ENCODE measurements at places on chromosomes 3 and 15. TPM values are rescaled to one million over a fixed set of nuclear protein-coding genes. Genes with fewer than 3 reads are reported as not detected.

Gene ATP10A
- 21.9 TPM for total RNA-seq

Gene FBN1
- total RNA-seq = 0.79 TPM

Gene NRROS
- 15.2 TPM for total RNA-seq

Gene PLA2G4E
- total RNA-seq = not detected

Gene TMIE
- total RNA-seq = 1.2 TPM

Gene ADAMTS7
- total RNA-seq = 1.5 TPM

Gene KCNMB3
- total RNA-seq = 0.89 TPM

Gene LRRIQ4
- 0.22 TPM for total RNA-seq

Gene HIGD2B
- total RNA-seq = 0.22 TPM

Gene CPN2
- total RNA-seq = not detected

Gene ZBTB38
- 50.7 TPM for total RNA-seq

Gene PIGX
- 72.7 TPM for total RNA-seq

Gene PLSCR4
- total RNA-seq = not detected

GRCh38 chr15:27017168-27017809, 46.3 kb downstream of the GABRG3 start:
- peak; percentile 47 for DNase-seq

DNA sequence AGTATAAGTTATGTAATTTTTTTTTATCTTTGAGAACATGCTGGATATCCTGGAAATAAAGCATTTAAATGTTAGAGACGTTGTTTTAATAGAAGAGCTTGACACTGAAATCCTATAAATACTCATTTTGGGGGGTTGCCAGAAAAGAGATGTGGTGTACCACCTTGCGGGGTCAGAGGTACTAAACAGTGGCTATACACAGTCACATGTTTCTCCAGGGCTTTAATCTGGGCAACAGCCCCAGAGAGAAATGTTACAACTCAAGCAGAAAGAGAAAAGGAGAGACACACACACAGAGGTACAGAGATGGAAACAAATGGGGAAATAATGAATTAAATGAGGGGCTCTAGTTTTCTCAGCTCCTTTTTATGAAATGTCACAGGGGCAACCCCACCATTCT, 113.8 kb downstream of the SENP2 start:
- no peak for DNase-seq

DNA sequence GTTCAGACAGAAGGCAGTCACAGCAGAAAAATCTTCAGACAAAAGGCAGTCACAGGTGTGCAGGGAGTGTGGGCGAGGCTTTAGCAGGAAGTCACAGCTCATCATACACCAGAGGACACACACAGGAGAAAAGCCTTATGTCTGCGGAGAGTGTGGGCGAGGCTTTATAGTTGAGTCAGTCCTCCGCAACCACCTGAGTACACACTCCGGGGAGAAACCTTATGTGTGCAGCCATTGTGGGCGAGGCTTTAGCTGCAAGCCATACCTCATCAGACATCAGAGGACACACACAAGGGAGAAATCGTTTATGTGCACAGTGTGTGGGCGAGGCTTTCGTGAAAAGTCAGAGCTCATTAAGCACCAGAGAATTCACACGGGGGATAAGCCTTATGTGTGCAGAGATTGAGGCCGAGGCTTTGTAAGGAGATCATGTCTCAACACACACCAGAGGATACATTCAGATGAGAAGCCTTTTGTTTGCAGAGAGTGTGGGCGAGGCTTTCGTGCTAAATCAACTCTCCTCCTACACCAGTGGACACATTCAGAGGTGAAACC, 27.6 kb downstream of the ZNF589 start:
- DNase-seq = peak; percentile 85

DNA sequence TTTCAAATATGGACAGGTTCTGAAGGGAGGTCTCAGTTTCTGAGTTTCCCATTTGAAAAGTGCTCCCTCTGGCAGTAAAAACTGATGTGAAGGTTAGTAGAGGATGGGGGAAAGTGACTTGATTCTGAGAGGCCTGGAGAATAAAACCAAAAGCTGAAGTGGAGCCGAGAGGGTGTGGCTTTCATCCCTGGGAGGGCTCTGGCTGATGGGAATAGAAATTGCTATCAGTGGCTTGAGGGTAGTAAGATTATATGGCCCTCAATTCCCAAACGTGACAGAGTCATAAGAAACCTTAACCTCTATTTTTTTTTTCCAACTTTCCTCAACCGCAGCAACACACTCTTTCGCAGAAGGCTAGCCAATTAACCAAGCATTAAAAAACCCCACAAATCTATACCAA, 185.9 kb downstream of the MEIS2 start:
- no peak for DNase-seq

DNA sequence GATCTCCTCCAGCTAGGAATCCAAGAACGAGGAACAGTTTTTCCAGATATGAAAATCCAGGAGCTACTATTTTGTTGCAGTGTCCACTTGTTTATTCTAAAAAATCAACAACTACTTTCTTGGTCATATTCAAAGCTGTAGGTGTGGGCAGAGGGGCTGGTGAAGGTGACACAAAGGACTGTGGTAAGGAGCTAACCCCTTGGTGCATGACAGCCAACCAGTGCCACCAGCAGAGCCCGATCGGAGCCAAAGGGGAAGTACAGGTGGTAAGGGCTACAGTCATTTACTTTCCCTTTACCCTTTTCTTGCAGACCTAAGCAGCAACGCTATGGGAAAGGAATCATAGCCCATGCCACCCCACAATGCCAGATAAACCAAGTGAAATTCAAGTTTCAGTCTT, 30.7 kb downstream of the PLA1A start:
- DNase-seq = peak; percentile 72

DNA sequence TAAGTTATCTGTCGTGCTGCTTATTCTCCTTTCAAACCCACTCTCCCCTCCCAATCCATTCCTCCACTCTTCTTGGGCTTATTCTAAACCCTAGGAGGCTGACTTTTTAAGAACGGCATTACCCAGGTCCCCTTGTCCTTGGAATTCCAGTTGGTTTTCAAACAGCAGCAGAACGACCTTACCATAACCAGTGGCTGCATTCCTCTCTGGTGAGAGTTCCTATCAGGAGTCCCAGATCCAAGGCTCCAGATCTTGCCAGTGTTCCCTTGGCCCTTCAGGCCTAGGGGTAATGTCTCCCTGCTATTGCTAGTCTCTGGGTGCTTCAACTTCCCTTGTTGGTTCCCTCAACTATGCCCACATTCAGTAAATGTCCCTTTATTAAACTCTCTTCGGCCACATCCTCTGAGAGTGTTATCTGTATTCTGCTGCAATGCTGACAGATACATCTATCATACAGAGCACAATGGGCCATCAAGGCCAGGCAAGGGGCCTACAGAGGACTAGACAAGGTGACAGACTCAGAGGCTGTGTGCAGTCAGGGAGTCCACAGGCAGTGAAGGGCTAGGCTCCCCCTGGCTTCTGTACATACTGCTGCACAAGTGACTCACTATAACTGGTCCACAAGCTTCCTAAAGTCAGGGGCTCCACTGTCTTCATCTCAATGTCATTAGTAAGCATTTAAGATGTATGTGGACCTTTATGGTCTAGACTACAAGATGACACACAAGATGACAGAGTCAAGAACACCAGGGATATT, 10.1 kb downstream of the LYSMD2 start:
- peak; percentile 17 for DNase-seq

DNA sequence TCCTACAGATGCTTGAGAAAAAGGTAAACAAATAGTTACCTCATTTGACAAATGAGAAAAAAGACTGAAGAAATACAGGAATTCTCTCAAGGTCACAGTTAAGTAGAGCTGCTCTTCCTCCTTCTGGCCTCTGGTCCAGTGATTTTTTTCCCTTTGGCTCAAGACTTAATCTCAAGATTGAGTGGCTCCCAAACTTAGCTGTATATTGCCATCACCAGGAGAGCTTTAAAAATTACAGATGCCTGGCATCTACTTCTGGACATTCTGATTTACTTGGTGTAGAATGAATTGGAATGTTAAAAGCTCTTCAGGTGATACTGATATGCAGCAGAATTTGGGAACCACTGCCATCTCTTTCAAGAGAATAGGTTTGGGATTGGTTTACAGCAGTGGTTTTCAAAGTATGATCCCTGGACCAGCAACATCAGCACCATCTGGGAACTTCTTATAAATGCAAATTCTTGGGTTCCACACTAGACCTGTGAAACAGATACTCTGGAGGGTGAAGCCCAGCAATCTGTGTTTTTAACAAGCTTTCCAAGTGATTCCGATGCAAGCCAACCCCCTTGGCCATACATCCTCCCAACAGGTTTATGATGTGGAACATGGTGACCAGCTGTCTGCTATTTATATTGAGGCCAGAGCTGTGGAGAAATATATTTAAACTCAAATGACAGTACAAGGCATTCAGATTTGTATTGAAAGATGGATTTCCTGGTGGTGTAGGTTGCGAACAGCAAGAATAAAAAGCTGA, 333.0 kb upstream of the RARB start:
- no peak for DNase-seq

GRCh38 chr3:111319598-111319997, 222.4 kb upstream of the CD96 start:
- no peak for DNase-seq

DNA sequence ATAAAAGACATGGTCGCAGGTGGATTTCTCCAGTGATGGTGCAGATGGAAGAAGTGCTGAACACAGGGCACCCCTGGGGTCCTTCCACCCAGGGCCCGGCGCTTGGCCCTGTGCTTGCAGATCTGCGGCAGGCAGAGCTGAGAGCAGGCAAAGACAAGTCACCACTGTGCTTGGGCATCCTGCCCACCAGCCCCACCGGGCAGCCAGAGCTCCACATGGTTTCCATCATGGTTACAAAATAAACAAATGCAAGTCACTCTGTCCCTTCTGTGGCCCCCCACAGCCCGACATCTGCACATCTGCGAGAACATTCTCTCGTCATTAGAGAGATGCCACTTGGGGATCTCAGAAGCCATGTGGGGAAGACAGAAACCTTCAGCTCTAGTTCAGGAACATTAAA, 37.6 kb upstream of the SFMBT1 start:
- no peak for DNase-seq

DNA sequence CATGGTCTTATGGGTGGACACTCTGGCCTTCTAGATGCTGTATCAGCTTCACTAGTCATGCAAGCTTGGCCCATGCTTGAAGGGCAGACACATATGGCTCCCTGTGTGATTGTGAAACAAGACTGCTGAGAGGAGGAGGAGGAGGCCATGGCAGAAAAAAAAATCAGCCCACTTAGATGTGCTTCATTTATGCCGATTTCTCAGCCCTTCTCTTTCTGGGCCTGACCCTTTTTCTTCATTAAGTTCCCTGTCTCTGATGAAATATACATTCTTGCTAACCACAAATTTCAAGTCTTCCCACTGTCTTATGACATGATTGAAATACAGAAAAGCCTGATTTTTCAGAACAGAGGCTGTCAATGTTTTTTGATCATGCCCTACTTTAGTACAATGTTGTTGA, 213.0 kb upstream of the FEZF2 start:
- no peak for DNase-seq

DNA sequence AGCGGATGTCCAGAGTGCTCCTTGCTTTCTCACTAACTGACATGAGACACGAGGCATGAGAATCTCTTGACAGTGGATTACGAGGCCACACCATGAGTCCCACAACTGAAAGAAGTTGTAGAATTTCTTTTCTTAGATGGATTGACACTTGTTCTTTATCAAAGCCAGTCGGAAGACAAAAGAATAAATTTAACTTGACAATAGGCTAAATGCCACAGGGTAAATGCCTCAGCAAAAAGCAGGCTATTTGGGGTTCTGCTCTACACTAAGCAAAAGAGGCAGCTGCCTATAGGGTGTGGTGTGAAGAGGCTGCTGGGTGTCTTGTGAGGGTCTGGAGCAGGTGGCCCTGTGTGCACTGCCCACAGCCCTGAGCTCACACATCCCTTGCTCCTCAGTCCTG, 135.1 kb upstream of the SEMA6D start:
- DNase-seq = no peak

- DNase-seq = no peak
Measured at GRCh38 chr15:84879088-84879780, 5.2 kb upstream of the SLC28A1 start.

GRCh38 chr3:186209810-186210752, 101.2 kb upstream of the ETV5 start:
- DNase-seq = peak; percentile 15

GRCh38 chr3:66851894-66852613, 146.1 kb upstream of the KBTBD8 start:
- DNase-seq = no peak

- DNase-seq = peak; percentile 39
Measured at GRCh38 chr15:63860155-63860554, 26.4 kb upstream of the HERC1 start.

GRCh38 chr3:71307991-71308697, 275.4 kb downstream of the FOXP1 start:
- DNase-seq = no peak

DNA sequence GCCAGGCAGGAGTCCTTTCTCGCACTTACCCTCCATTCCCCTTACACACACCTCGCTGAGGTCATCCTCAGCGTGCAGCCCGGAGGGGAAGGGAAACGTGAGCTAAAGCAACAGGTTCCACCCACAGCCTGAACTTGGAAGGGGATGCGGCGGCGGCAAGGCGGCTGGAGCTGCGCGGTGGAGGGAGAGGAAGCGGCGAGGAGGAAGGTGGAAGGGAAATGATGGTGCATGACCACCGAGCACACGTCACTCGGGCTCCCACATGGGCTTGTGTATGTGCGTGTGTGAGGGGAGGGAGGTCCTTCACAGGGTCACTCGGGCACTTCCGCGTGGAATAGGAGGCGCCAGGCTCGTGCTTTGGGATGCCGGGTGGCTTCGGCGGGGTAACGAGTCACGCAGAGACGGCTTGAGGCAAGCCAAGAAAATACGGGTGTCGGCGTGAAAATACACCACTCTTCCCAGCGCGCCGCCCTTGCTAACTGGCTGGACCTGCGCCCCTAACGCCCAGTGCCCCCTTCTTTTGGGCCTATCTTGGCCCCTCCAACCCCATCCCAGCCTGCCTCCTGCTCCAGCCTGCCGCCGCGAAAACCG, 225.5 kb upstream of the IL12A start:
- DNase-seq = peak; percentile 36

- peak; percentile 72 for DNase-seq
Measured at GRCh38 chr3:53044711-53045517, 959 bp downstream of the SFMBT1 start.

Measured in activated T-cell treated with anti-CD3 and anti-CD28 coated beads, Interleukin-2, amount 50 U/mL, for 72 hours (primary cell).